ENCODE measurements at places on chromosomes 3 and 15.

GRCh38 chr3:45537970-45538640, 56.4 kb upstream of the LIMD1 start:
- DNase-seq: no peak

DNA sequence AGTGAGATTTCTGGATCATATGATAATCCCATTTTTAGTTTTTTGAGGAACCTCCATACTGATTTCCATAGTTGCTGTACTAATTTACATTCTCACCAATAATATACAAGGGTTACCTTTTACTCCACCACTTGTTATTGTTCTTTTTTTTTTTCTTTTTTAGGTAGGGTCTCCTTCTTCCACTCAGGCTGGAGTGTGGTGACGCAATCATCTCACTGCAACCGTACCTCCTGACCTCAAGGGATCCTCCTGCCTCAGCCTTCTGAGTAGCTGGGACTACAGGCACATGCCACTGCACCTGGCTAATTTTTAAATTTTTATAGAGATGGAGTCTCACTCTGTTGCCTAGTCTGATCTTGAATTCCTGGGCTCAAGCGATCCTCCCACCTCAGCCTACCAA, 24.4 kb upstream of the CNOT10 start:
- no peak for DNase-seq

DNA sequence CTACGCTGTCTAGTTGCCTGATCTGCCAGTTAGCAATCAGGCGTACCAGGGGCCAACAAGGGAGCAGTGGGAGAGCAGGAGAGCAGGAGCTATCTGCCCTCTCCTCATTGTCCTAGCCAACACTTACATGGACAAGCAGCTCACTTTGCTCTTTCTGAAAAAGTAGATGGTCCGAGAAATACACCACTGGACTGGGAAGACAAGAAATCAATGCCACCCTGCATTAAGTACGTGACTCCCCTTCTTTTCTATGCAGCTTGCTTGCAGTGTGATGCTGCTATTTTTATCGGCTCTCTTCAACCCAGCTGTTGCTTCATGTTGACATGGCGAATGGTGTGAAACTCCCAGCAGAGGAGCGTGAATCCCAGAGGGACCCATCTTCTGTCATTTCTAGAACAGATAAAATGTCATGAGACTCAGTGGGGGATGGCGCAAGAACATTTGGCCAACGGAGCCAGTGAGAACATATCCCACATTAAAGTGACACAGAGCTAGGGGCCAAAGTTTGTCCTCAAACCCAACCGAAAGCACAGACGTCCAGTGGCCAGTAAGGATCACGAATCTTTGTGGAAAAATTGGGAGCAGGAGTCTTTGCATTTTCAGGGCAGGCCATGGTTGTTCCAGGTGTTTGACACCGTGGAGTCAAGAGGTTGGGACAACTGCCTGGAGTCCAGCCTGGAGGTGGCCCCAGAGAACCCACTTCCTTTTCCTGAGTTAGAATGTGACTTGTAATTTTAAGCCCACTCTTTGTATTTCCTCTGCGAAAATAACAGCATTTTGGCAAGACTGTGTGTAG, 53.7 kb upstream of the MEF2A start:
- no peak for DNase-seq

GRCh38 chr15:53274630-53275029, 484.5 kb upstream of the ONECUT1 start:
- no peak for DNase-seq

DNA sequence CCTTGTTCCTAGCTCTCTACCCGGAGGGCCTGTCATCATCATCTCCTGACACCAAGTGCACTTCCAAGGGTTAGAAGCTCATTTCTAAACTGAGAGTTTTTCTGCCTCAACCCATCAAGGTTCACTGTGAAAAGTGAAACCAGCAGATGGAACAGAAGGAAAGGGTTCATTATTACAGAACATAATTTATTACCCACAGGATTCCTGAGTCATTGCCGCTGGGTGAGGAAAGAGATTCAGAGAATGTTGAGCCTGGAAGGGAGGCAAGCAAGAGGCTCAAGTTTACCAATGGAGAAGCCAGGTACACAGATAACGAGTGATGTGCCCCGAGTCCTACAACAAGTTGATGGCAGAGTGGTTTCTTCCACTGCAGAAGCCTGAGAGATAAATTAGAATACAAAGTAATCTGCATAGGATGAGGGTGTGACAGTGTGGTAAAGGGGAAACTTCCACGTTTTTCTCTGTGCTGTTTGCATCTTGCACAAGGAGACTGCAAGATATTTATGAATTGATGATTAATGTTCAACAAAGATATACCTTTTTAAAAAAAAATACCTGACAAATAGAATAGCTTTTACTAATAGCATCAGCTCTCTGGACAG, 80.5 kb upstream of the SETMAR start:
- DNase-seq: no peak

- DNase-seq: no peak
These were observed 66.4 kb upstream of the KBTBD8 start for GRCh38 chr3:66931699-66932098.

DNA sequence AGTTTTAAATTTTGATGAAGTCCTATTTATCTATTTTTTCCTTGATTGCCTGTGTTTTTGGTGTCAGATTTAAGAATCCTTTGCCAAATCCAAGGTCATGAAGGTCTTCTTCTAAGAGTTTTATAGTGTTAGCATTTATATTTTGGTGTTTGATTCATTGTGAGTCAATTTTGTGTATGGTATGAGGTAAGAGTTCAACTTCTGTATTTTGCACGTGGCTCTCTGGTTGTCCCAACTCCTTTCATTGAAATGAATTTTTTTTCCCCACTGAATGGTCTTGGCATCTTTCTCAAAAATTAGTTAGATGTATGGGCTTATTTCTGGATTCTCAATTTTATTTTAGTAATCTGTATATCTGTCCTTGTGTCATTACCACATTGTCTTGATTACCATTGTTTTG, 57.1 kb upstream of the STRIT1 start:
- no peak for DNase-seq

DNA sequence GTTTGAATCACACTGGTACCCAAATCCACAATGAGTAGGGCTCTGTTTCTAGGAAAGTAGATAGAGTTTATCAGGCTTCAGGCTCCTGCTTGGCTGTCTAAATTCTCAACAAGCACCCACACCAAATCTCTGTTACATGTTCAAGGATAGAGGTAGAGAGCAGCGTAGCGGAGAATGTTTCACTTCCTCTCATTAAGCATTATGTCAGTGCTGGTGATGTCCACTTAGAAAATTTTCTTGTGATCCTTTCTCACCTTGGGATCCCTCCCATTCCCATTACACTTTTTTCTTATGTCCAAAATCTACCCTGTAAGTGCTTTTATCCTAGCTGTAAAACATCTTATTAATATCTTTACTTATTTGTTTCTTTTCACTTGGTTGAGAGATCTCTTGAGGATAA, 34.7 kb upstream of the GCSAM start:
- DNase-seq: no peak

GRCh38 chr3:97816811-97817210, 5.0 kb upstream of the CRYBG3 start:
- DNase-seq: no peak

DNA sequence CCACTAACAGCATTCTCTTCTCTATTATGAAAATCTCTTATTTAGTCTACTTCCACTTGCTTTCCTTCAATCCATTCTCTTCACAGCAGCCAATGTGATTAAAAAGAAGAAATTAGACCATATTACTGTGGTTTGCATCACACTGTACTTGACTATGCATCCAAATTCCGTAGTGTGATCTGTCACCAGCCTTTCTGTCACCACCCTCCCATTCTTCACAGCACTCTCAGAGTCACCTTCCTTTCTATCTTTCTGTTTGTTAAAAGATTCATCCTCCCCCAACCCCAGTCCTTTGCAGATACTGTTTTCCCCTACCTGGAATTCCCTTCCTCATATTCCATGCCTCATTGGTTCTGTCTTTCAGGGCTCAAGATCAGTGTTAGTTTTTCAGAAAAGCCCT, 55.0 kb upstream of the ABHD10 start:
- DNase-seq: no peak

DNA sequence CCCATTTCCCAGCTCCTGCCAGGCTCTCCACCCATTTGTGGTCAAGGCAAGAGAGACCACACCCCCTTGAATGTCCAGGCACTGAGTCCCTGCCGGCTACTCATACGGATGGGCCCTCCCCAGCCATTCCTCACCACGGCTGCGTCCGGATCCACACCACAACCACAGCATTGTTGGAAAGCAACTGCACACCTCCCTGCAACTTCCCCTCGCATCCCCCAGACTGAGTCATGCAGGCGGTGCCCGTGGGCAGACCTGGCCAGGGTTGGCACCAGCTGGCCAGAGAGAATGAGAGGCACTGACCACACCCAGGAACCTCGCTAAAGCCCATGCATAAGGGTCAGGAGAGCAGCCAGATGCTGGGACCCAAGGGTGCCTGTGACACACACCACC, 30.5 kb downstream of the LOXL1 start:
- DNase-seq: no peak

GRCh38 chr15:56732135-56732885, 999 bp downstream of the ZNF280D start:
- no peak for DNase-seq

- no peak for DNase-seq
These were observed 145.9 kb upstream of the AGTR1 start for GRCh38 chr3:148551767-148552260.

GRCh38 chr3:61417352-61417751, 144.0 kb upstream of the PTPRG start:
- no peak for DNase-seq

DNA sequence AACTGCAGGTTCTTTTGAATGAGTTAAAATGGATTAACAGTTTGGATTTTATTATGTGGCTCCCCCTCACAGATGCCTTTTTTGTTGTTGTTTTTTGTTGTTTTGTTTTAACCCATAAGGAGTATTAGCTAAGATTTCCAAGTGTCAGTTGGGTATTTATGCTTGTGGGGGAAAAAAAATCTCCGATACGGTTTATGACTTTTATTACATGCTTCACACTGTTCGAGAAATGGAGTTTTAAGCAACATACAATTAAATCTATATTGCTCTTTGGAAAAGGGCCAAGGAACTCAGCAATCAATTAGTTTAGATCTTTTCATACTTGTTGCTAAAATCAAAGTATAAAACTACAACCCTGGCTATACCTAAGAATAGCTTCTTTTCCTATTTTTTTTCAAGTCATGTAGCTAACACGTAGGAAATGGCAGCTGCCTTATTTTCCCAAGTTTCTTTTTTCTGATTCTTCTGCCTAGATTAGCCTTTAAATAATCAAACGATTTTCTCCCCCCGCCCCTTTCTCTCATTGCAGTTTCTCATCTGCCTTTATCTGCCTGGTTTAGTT, 16.0 kb downstream of the NR2F2 start:
- DNase-seq: no peak

DNA sequence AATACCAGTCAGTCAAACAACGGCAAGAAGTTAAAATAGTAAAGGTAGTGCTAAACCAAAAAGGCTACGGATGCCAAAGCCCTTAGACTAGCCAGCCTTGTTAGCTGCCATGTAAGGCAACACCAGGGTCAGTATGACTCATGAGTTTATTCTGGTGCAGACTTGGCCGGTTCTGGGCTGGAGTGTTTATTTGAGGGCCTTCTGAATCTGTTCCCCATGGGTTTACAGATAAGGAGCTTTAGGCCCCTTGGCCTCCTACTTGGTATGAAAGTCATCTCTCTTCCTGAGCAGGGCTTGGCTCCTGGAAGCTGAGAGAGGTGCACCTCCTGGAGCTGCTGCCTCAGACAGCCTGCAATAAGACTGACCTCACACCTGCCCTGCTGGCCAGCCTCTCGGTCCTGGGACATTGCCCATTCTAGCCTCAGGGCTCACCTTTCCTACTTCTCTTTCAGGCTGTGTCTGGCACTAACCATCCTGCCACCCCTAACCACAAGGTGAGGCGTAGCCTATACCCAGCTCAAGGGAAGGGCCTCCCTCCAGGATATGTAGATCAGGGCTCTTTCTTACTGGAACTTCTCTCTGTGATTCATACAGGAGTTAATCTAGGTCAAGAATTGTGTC, 10.4 kb upstream of the RTP1 start:
- DNase-seq: no peak

DNA sequence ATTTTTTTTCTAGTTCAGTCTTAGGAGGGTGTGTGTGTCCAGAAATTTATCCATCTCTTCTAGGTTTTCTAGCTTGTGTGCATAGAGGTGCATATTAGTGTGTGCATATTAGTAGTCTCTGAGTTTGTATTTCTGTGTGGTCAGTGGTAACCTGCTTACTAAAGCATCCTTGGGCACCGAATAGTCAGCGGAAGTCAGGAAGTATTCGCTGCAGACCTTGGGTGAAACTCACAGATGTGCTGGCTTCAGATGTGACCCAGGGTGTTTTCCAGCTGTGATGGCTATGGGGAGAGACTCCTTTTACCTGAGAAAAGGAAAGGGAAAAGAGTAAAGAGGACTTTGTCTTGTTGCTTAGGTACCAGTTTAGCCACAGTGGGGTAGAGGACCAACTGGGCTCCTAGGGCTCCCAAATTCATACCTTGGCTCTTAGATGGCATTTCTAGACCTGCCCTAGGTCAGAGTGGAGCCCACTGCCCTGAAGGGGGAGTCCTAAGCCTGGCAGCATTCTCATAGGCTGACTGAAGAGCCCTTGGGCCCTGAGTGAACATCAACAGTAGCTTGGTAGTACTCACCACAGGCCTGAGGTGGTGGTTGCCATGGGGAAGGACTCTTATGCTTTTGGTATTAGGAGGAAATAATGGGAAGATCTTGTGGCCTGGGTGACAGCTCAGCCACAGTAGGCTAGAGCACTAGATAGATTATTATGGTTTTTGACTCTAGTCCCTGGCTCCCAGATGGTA, 286.0 kb upstream of the ZPLD1 start:
- no peak for DNase-seq

DNA sequence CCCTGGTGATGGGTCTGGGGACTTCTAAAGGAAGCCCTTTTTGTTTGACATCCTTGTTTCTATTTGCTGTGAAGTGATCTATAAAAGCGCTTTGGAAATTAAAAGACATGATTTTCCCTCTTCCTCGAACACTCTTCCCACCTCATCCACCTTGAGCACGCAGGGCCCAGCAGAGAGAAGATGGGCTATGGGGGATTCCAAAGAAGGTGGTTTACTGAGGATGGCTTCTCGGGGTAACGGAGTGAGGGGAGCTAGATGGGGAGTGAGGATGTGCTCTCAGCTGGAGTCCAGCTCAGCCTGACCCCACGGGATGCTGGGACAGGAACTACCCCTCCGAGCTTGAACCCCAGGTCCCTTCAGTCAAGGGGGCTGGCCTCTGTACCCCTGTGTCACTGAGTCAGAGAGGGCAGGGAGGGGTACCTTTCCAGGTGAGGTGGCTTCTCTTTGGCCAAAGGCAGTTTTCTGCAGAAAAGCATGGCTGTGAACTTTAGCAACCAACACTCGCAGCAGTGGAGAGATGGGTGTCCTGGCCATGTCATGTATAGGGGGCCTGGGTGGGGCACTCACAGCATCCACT, 180.7 kb upstream of the SMAD3 start:
- DNase-seq: no peak

- no peak for DNase-seq
These were observed 123.8 kb upstream of the CHL1 start for GRCh38 chr3:72776-73175.

GRCh38 chr3:141649871-141650270, 88.2 kb upstream of the RNF7 start:
- no peak for DNase-seq

GRCh38 chr3:56691165-56692000, 8.3 kb upstream of the TASOR start:
- DNase-seq: no peak

- no peak for DNase-seq
These were observed 138.5 kb downstream of the CHSY1 start for GRCh38 chr15:101113114-101114005.

All from T follicular helper cell (primary cell).